Fibroblast of the conjunctiva (primary cell): ENCODE measurements at places on chromosomes 1 and 21.
A peak's percentile ranks its signal among the peaks of the same experiment; 100 is the strongest.

GRCh38 chr1:244350027-244350426 lies 101.7 kb downstream of the ADSS2 start:
- no peak for DNase-seq

- DNase-seq = no peak
These were observed 54.2 kb downstream of the MIGA1 start for GRCh38 chr1:77833521-77834100.

GRCh38 chr1:86548839-86549238 lies 2.0 kb downstream of the CLCA4 start:
- no peak for DNase-seq

DNA sequence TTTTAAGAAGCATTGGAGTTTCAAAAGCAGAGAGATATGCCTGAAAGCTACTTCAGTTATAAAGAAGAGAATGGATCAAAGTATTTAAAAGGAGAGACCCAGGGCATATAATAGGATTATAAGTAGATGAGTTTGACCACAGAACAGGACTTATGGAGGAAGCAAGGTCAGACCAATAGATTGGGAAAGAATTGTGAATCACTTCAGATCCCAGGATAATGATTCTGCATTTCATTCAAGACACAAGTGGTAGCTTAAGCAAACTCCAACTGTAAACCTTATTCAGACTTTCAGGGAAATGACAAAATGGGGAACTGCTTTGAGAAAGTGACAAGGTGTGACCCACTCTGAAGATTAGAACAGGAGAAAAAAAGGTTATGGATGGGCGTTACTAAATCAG lies 18.9 kb upstream of the OR10J5 start:
- DNase-seq = no peak

DNA sequence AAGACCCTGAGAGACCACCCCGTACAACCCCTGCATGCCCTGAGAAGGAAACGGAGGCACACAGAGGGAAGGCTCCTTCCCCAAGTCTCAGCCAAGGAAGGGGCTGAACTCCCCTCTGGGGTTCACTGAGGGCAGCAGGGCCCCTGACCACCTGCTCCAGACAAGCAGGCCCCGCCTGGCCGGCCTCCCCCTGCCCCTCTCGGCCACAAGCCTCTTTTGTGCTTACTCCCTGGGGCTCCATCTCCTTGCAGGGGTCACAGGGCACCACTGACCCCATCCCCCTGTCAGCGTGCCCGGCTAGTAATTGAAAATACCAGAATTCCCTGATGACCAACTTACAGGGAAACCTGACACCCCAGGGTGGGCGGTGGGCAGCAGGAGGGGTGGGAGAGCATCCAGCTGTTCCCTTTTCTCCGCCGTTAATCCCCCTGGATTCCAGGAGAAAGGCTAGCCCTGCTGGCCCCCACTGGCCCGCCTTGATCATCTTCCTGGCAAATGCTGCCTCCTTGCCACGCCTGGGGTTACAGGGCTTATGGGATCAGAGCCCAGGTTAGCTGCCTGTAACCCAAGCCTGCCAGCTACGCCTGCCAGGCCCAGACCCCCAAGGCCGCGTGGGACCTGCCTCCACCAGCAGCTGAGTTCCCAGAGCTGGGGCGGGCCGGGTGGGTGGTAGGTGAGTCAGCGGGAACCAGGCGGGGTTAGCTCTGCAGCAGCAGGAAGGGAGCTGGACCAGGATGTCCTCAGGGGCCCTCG lies 96.1 kb downstream of the LACTBL1 start:
- peak; percentile 73 for DNase-seq

DNA sequence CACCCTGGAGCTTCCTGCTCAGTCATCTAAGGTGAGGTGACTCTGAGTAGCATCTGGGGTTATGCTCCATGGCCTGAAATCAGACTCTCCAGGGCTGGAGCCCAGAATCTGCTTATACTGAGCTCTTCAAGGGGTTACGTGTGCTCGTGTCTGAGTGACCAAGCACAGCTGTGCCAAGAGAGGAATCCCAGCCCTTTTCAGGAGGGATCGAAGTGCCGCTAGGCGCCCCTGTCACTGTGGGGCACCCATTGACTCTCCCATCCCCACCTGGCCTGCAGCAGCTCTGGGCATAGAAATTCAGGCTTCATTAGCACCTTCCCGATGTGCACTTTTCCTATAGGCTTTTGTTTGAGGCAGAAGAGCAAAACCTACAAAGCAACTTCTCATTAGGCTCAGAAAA lies 13.8 kb downstream of the VASH2 start:
- DNase-seq = no peak

- DNase-seq = no peak
These were observed 76.1 kb downstream of the PGM1 start for GRCh38 chr1:63669151-63669961.

DNA sequence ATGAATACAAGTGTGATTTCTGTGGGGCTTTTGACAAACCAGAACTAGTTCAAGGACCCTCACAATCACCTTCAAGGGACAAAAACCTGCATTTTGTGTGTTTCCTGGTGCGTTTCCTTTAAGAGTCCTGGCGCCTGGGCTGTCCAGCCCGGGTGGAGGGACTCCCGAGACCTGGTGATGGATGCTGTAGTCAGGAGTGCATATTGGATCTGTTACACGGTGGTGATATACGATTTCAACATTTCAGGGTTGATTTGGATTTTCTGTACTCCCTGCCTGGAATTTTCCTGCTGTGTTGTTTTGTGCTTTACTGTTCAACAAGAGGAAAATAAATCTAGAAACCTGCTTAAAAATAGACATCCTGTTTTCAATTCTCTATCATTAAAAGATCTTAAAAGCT lies 162.0 kb downstream of the KIF26B start:
- no peak for DNase-seq

DNA sequence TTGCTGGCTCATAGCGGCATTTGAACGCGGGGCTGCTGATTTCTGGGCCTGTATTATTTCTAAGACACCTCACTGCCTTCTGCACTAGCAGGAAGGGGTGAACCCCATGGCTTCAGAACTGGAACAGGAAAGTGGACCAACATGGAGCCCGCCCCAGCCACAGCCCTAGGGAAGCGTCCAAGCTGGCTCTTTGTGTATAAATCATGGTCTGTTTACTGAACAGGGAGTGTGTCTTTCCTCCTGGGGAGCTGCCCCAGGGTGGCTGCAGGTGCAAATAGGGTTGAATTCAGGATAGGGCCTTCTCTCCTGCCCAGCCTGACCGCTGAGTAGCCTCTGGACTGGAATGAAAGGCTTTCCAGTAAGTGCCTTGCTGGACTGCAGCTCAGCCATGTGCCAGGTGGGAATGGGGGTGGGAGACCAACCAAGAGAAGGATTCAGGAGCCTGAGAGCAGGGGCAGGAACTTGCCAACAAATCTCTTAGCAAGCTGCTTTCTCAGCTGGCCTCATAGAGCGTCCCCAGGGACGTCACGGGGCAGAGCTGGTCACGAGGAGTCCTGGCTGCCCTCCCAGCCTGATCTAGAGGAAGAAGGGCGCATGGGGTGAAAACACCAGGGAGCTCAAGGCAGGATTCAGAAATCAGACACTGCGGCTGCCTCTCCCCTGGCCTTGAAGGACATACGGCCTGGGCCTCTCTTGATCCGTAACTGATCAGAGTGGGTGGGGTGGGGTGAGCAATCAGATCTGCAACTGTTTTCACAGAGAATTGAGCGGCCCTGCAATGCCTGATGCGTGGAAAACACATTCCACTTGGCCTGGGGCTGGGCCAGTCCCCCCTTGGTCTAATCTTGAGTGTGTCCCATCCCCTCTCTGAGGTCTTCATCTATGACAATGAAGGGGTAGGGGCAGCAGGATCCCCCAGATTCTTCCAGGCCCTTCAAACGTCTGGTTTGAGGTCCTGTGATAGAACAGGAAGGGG lies 56.5 kb upstream of the SELENON start:
- DNase-seq = peak; percentile 92

DNA sequence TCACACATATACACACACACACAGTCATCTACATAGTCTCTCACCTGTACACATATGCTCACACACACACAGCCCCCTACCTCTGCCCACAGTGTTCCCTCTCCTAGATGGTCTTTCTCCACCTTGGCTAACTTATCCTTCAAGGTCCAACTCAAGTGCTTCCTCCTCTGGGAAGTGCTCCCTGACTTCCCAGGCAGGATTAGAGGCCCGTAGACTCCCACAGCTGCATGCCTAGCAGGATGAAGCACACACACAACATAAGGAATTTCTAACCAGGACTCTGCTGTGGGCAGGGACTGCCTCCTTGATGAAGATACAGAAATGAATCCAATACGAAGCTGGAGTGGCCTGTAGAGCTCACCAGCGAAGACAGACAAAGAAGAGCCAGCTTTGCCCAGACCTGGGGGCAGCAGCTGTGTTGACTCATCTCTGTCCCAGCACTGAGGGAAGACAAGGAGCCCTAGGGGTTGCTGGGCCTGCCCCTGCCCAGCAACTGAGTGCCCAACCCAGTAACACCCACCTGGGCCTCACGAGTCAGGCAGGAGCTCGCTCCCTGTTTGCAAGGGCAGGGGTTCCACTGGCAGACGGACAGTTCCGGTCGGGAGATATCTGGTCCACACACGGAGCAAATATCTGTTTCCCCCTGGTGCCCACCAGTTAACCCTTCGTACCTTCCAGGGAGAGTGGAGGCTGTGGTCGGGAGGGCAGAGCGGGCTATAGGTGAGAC lies 100.8 kb downstream of the DMRTB1 start:
- no peak for DNase-seq

GRCh38 chr1:170218257-170218650 lies 72.5 kb downstream of the NTMT2 start:
- no peak for DNase-seq

- no peak for DNase-seq
These were observed 329.2 kb downstream of the SEC16B start for GRCh38 chr1:177640687-177641086.

DNA sequence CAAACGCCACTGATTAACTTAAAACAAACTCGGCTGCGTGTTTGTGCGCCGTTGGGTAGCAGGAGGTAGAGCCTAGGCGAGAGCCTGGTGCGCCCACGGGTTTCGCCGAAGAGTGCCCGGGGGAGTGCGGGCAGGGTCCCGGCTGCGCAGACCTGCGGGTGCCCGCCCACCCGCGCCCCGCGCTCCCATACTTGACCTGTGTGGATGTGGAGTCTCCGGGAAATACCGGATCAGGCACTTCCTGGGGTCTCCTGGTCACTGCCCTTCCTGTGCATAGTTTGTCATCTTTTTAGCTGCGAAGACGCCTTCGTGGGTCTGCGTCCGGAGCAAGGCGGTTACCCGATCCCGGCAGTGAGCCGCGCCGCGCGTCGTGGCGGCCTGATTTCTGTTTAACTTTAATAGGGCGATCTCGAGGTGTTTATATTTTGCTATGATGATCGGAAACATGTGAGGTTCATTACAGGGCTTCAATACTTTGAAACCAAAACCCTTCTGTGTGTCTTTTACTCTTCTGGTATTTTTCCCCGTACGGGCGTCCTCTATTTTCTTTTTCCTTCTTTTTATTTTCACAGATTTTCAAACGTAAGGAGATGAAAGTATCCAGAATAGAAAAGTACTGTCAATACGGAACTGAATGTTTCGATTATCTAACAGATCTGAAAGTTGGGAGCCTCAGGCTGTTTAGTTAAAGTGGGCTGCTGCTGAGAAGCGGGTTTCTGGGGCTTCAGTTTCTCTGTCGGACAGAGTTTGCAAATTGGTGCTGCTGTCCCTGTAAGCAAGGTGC lies 15.2 kb downstream of the NR5A2 start:
- DNase-seq = no peak

DNA sequence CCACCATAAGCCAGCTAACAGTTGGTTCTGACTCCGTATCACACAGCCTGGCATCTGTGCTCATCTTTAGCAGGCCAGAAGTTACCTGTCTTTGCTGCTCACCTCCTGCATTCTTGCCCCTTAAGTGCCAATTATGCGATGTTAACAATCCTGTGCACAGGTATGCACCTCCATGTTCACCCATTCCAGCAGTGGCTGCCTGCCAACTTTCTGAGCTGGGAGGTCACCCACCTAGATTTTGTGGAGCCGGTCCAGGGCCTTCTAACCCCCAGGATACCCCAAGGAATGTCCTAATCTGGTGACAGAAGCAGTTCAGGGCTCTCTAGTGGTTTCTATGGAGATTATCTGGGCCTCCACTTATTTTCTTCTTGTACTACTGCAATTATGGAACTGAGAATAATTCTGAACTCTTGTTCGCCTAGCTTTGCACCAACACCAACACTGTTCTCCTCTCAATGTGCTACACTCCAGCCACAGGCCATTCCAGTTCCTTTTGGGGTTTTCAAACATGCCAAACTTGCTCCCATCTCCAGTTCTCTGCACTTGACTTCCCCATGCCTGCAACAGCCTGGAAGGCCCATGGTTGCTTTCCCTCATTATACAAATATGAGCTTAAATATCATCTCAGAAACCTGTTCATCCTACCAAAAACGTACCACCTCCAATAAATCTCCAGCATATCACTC lies 9.0 kb downstream of the BCAR3 start:
- DNase-seq = no peak

- no peak for DNase-seq
These were observed 12.9 kb downstream of the PIGM start for GRCh38 chr1:160018900-160019299.

DNA sequence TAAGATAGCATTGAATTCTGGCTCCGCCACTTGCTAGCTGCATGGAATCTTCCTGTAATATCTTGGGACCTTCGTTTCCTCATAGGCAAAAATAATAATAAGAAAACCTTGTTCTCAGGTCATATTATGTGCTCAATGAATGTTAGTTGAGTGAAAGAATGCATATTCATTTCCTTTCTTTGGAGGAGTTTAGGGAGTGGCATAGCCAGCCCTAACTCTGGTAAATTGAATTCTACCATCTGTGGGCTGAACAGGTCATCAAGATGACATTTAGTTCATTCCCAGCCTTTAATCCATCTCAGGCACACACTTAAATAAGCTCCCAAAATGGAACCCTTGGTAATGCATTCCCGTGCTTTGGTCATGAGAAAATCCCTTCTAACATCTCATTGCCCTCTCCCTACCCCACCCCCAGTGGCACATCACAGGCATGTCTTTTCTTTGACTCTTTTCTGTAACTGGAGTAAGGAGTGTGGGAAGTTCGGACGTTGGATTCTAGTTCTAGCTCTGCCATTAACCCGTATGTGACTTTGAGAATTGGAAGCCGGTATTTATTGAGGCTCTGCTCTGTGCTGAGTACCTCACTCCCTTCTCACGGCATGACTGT lies 13.2 kb upstream of the MYOG start:
- no peak for DNase-seq

GRCh38 chr1:161702250-161702649 lies 4.8 kb upstream of the FCRLA start:
- DNase-seq = no peak

- no peak for DNase-seq
These were observed 38.3 kb upstream of the ADORA3 start for GRCh38 chr1:111541721-111542120.

DNA sequence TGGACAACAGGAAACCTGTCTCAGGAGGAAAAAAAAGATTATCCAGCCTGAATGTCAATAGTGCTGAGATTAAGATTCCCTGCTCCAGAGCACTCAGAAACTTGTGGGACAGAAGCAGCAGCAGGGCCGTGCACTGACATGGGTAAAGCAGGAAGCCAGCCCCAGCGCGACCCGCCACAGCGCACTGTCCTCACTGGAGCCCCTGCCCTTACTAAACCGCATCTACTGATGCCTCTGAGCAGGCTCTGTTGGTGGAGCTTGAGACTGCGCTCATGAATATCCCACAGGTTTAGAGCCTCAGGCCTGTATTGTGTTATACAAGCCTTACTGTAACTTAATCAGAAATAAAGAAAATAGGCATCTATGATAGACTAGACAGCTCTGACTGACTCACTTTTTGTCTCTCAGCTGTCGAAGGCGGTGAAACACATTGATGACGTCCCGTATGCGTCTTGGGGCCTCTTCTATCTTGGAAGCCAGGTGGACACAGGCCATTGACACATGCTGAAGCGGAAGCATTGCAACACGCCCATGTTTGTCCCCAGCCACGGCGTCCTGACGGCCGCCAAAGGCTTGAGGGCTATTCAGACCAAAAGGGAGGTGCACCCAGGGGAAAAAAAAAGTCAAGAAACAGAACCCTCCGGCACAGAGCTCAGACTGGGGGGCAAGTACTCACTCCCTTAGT lies 1.2 kb downstream of the CCNL2 start:
- DNase-seq = no peak
